ENCODE measurements at places on chromosomes 4 and X.

DNA sequence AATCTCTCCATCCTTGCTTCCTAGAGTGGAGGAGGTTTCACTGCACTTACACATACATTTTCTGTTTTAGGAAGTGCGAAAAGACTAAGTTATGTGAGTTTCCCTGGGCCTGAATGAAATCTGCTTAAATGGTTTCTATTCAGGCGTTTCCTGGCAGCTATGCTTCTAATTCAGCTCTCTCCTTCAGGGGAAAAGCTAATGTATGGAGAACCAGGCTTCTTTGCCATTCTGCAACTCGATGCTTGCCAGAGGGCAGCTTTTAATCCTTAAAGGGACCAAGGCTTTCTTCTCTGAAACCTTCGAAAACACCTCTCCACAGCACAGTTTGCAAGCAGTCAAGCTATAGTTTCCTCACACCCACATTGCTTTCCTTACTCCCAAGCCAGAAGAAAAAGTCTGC is 89.5 kb upstream of the ARX start:
- no peak for DNase-seq

- no peak for DNase-seq
Measured at GRCh38 chrX:23052324-23052723, 52.6 kb downstream of the DDX53 start.

DNA sequence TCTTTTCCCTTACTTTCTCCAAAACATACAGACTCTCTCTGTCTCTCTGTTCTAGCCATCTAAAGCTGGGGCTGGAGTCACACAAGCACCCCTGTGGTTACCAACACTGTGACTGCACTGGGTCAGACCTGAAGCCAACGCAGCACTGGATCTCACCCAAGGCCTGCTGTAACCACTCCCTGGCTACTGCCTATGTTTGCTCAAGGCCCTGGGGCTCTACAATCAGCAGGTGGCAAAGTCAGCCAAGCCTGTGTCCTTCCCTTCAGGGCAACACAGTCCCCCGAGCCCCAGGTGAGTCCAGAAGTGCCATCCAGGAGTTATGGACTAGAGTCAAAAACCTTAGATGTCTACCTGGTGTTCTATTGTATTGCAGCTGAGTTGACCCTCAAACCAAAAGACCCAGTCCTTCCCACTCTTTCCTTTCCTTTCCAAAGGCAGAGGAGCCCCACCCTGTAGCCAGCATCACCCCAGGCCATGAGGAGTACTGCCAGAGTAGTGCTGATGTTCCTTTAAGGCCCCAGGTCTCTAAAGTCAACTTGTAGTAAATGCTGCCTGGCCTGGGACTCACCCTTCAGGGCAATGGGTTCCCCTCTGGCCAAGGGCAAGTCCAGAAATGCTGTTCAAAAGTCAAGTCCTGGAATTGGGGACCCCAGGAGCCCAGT is 58.8 kb upstream of the RAP2C start:
- DNase-seq = no peak

GRCh38 chr4:112885897-112886296 is 163.6 kb upstream of the ANK2 start:
- no peak for DNase-seq

- no peak for DNase-seq
Measured at GRCh38 chrX:42732506-42732905, 45.5 kb downstream of the PPP1R2C start.

GRCh38 chr4:14768449-14768848 is 233.8 kb upstream of the CPEB2 start:
- no peak for DNase-seq

DNA sequence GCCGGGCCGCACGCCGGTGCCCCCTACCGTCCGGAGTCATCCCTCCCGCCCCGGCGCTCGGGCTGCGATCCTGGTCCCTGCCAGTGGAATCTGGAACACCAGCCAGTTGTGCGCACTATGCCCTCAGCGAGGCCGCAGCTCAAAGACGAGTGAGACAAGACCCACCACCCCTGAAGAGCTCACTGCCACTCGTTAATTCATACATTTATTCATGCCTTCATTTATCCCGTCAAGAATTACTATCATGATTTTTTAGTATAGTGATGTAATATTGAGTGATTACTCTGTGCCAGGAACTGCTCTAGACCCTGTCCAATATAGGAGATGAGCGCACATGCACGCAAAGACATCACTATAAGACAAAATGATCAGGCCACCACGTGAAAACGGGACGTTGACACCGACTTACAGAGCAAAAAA is 247 bp upstream of the PPA2 start:
- peak; percentile 93 for DNase-seq

DNA sequence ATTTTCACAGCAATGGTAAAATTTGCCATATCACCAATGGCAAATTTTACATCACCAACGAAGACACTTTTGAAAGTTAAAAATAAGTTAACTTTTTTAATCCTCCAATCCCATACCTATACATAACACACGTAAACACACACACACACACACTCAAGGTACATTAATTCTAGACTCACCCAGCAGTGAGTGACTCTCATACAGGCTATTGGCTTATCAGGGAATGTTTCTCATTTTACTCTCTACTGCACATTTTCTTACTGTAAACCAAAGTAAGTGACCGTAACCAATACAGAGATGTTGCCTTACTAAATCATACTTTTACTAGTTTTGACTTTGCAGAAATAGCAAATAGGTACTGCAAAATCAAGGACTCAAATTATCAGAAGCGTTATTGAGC is 2.3 kb downstream of the VEGFC start:
- DNase-seq = no peak

DNA sequence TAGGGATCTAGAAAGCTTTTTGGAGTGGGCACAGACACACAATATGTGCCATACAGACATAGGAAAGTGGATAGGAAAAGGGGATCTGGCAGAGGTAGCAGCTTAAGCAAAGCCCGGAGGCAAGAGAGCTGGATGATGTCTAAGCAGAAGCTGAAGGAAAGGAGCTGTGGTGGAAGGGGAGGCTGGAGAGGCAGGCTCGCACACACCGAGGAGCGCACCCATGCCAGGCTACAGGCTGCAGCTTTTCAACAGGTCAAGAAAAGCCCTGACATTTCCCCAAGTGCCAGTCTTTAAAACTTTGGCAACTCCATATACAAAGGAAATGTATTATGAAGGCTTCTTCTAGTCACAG is 67.4 kb downstream of the SOWAHB start:
- no peak for DNase-seq
